Neural crest cell (in vitro differentiated cells): ENCODE measurements at places on chromosomes 6 and 20.

GRCh38 chr6:106927531-106928398, 46.8 kb downstream of the CD24 start:
- peak; percentile 69 for DNase-seq

DNA sequence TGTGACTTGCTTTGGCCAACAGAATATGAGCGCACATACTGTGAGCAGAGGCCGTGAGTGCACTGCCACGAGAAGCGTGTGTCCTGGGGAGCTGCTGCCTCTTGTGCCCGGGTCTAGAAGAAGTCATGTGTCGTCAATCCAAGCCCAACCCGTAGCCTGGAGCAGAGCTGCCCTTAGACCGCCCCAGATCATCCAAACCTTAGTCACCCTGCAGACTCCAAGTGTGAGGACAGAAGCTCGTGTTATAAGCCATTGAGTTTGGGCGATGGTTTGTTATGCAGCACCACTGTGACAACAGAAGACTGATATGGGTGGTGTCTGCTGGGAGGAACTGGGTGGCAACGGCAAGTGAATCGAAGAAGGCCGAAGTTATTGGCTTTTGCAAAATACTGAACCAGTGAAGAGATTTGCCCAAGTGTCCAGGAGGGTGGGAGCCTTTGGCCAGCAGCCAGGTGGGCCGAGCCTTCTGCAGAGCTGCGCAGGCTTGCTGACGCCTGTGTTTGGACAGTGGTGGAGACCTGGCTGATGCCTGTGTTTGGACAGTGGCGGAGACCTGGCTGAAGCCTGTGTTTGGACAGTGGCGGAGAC, 101.3 kb upstream of the SULF2 start:
- no peak for DNase-seq

DNA sequence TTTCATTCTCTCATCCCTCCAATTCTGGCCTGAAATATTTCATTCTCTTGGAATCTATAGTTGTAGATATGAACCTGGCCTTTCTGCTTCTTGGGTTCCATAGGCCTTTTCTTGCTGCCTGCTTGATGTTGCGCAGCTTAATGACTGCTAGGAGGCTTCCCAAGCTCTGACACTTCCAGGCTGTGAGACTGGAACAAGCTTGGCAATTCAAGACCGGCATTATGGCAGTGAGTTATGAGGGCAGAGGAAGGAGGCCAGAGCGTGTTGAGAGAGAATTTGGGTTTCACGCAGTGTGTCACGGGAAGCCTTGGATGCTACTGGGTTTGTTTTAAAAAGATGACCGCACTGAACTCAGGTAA, 948 bp upstream of the DNAJC5 start:
- no peak for DNase-seq

DNA sequence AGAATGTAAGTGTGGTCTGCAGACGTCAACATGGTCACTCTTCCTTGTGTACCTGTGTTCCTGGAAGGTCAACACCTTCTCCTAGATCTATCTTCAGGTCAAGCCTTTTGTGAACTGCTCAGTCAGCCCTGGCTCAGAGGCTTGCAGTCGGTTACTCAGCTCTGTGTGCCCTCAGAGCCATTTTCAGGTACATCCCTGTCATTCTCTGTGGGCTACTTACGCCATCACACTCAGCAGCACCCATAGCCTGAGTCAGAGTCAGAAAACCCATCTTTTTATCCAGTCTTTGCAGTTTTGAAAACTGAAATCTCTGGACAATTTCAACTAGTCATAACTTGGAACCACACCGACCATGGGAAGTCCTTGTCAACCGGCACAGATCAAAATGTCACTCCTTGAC, 35.3 kb downstream of the TGM3 start:
- no peak for DNase-seq

- no peak for DNase-seq
Observed at GRCh38 chr6:7080311-7080710, 27.4 kb upstream of the RREB1 start.
